ENCODE measurements at places on chromosomes 2 and 18.

DNA sequence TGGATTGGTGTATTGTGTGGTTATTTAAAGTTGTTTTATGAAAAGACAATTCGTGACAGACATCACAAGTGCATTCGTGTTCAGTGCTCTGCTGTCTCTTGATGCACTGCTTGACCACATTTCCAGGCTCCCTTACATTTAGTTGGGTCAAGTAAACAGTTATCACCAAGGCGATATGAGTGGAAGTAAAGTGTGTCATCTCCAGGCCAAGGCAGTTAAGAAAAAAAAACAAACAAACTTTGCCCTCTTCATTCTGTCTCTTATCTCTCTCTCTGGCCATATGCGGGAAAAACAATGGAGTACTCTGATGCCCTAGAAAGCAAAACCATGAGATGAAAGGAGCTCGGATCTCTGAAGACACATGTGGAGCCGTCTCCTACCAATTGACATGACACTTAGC, 131.1 kb downstream of the DSEL start:
- DNase-seq = no peak

DNA sequence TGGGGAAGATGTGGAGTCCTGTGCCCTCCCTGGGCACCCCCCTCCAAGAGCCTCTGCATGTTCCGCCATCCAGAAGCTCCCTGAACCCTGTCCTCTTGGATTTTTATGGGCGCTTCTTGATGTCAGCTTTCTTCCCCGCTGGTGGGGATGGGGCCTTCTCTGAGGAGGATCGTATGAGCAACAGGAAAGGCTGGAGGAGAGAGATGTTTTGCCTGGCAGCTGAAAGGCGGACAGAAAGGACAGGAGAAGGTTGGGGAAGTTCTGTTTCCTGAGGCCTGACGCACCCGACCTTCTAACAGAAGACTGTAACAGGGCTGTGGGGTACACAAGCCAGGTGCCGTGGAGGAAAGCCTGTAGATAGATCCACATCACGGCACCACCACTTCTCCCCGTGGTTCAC, 238.8 kb downstream of the LDLRAD4 start:
- no peak for DNase-seq

DNA sequence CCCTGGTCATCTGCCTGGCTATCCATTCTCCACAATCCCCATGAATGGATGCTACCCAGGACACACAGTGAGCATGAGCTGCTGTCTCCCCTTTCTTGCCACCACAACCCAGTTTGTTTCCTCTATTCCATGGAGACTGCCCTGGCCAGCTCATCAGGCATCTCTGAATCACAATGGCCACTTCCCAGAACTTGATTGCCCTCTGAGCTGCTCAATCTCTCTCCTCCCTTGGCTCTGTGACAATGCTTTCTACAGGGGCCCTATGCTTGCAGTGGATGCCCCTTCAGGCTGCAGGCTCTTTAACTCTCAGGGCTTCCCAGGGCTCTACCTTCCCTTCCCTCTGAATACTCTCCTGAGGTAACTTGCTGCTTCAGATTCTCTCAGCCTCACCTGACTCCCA, 14.4 kb upstream of the SLC4A5 start:
- DNase-seq = no peak

DNA sequence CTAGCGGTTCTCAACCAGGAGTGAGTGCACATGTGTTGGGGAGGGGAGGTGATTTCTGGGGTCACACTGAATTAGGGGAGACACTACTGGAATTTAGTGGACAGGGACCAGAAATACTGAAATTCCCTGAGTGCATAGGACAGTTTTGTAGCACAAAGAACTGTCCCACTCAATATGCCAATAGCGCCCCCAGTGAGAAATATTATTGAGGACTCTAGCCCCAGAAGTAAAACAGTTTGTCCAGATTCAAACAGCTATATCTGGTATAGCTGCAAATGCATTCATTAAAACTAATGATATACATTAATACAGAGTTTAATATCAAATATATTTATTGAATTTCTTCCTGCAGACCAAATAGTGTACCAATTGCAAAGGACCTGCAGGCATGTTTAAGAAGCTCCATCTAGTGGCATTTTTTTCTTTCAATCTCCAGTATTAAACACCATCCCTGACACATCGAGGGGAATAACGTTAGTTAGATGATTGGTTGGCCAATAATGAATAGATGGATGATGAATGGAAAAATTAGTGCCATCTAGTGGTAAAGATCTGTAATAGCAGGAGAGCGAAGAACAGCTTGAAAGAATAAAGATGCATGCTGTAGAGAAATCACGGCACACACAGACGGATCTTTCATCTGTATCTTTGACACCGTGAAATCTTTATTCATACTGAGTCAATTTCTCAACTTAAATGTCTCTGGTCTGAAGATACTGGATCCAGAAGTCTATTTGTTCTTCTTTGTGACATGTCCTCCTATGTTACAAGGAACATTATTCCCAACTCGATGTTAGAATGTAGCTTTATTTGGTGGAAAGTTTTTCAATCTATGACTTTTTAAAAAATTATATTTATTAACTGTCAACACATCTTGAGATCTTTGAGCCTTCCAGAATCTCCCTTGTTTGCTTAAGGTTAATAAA, 62.5 kb downstream of the DHRS9 start:
- no peak for DNase-seq

- no peak for DNase-seq
Measured at GRCh38 chr18:4384932-4385331, 70.2 kb downstream of the DLGAP1 start.

- no peak for DNase-seq
Measured at GRCh38 chr2:29097569-29097968, 17.6 kb upstream of the CLIP4 start.

DNA sequence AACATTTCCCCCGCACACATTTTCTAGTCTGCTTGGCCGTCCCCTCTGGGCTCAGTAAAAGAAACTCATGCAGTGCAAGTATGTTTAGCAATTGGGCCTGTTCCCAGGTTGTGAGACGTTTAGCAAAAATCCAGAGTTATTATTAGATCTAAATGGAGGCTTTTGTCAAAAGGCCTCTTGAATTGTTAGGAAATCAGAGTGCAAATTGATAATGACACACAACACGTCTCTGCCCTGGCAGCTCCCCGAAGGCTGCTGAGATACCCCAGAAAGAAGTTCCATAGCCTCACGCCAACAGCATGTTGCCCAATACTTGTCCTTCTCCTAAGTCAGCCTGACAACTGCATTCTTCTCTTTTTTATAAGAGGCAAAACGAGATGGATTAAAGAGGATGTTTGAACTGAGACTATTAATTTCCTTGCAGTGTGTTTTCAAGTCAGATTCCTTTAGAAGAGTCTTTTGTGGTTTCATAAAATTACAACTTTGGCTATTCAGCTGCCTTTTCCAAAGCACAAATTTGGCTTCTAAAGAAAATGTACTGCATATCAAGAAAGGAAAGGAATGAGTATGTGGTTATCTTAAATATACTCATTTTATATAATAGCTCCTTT, 202.2 kb downstream of the TRIB2 start:
- no peak for DNase-seq

DNA sequence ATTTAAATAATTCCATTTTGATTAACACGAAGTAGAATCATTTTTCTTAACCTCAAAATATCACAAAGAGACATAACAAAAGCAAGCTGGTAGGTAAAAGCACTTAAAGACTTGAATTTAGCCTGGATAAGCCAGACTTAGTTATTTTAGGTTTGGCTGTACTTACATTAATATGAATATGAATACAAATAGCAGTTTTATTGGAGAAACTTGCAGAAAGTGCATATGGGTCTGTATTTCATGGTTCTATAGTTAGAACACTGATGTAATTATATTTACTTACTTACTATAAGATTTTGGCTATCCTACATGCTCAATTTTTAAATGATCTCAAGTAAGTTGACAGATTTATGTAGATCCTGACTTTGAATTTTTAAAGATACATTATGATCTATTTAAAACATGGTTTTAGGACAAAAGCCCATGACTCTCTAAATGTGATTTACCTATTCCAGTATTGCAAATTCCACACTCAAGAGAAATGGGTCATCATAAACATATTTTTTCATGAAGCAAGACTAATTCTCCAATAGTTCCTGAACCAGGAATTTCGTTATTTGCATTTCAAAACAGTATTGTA, 1575.4 kb upstream of the NXPH2 start:
- DNase-seq = no peak

Data from stimulated activated CD8-positive, alpha-beta memory T cell treated with anti-CD3 and anti-CD28 coated beads, Interleukin-4, amount 100 ng/mL, for 1 hour (primary cell).